ENCODE measurements at places on chromosomes 3 and 15.

DNA sequence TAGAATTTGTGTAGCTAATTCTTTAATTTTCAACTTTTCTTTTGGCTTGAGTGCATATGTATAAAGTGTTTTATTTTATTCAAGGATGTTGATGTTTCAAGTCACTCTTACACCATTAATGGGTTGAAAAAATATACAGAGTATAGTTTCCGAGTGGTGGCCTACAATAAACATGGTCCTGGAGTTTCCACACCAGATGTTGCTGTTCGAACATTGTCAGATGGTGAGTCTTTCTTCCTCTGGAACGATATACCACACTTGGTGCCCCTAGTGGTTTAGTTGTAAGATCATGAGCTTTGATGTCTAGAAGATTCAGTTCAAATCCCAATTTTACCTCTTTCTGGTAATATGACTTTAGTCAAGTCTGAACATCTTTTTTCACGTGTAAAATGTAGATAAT lies 119.3 kb downstream of the HCN4 start:
- no peak for DNase-seq

DNA sequence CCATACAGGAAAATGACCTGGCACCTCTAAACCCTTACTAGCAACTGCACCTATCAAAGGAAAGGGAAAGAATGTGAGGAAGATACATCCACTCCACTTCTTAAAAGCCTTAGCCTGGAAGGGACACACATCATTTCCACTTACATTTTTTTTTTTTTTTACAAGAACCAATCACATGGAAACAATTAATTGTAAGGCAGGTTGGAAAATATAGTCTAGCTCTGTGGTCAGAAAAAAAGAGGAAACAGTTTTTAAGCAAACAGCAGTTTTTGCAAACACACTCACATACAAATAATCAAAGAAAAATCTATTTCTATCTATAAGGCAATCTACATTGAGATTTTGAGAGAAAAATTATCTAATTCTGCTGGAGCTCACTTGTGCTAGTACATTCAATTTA lies 98.9 kb upstream of the SPRED1 start:
- no peak for DNase-seq

GRCh38 chr3:55075846-55076245 lies 148.0 kb upstream of the LRTM1 start:
- no peak for DNase-seq

- no peak for DNase-seq
These were observed 85.9 kb upstream of the SYNPR start for GRCh38 chr3:63192248-63192647.

DNA sequence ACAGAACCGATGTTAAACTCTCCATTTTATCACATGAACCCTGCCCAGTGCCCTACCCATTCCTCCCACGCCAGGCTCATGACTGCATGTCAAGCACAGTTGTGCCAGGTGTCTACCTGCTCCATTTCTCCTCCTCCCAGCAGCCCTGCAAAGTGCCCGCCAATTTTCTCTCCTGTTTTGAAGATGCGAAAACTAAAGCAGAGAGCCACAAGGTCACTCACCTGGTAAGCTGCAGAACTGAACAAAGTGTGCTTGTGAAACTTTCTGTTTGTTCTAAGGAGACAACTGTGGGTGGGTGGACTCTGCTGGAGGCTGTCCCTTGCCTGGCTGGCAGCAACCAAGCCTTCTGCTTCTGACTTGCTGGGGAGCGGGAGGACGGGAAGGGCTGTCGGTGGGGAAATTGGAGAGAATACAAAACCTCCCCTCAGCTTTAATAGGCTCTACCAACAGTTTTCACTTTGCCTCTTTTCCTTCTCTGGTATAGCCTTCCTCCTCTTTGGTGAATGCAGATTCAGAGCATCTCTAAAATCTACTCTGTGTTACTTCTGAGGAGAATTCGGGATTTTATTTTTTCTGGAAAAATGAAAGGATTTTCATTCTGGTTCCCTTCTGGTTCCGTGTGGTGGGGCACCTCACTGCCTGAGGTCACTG lies 23.0 kb downstream of the LIMD1 start:
- no peak for DNase-seq

GRCh38 chr15:63999177-63999576 lies 47.1 kb downstream of the DAPK2 start:
- DNase-seq, result no peak

GRCh38 chr15:29021857-29022256 lies 136.1 kb downstream of the APBA2 start:
- DNase-seq, result no peak

DNA sequence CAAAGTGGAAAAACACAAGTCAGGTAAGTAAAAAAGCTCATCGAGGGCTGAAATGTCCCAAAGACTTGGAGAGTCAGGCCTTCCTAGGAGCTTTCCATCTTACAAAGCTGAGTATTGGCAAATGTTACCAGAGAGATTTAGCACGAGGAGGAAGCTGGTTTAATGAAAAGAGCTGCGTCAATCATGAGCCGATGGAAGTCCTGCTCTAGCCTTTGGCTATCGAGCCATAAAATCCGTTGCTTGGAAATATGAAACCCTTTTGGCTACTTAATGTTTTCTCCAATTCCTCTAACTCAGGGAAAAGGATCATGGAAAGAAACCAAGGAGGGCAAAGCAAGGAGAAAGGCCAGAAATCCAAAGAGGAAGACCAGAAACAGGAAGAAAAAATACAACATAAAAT lies 1074.6 kb downstream of the FHIT start:
- DNase-seq, result no peak

- no peak for DNase-seq
These were observed 23.9 kb downstream of the DPH6 start for GRCh38 chr15:35522061-35522460.

DNA sequence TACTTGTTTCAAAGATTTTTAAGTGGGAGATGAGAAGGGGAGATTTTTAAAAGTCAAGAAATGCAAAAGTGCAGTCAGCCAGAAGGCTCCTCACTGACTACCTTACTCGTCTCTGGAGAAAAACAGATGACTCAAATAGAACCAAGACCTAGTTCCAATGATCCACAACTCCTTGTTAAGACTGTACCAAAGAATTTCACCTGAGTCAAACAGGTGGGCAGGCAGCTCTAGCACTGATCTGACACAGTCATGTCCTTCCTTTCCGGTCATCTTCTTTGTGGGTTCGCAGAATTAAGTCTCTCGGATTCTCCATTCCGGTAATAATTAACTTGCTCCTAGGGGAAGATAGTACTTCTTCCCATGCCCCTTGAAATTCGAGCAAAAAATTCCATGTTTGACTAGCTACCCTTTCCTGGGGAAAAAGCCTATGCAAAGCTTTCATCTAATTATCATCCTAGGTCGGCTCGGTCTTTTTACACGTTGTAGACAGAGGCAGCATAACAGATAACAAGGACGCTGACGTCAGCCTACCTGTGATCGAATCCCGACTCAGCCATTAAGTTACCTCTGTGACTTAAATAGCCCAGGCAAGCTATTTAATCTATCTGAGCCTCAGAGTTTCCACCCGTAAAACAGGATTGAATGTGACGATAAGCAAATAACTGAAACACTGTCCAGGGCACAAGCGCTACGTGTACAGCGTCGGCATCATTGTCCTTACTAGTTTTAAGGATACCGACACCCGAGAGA lies 758 bp downstream of the SELENOK start:
- DNase-seq, result no peak

GRCh38 chr15:35566991-35567390 lies 21.0 kb upstream of the DPH6 start:
- no peak for DNase-seq

- no peak for DNase-seq
These were observed 64.6 kb downstream of the RPN1 start for GRCh38 chr3:128585974-128586373.

GRCh38 chr15:63374686-63375520 lies 6.7 kb downstream of the CA12 start:
- DNase-seq, result peak; percentile 80

DNA sequence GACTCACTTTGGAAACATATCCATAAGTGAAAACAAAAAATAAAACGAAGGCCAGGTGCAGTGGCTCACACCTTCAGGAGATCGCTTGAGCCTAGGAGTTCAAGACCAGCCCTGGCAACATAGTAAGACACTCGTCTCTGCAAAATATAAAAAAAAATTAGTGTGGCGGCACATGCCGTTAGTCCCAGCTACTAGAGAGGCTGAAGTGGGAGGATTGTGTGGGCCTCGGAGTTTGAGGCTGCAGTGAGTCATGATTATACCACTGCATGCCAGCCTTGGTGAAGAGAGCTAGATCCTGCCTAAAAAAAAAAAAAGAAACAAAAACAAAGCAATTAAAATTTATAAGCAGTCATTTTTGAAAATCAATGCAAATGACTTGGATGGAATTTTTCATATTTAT lies 54.7 kb upstream of the NANOGP8 start:
- DNase-seq, result no peak

GRCh38 chr3:112302150-112302830 lies 8.3 kb upstream of the SLC9C1 start:
- DNase-seq, result no peak

GRCh38 chr15:66068801-66069200 lies 184.7 kb downstream of the MEGF11 start:
- no peak for DNase-seq

GRCh38 chr15:68603216-68603595 lies 24.4 kb downstream of the CORO2B start:
- no peak for DNase-seq

DNA sequence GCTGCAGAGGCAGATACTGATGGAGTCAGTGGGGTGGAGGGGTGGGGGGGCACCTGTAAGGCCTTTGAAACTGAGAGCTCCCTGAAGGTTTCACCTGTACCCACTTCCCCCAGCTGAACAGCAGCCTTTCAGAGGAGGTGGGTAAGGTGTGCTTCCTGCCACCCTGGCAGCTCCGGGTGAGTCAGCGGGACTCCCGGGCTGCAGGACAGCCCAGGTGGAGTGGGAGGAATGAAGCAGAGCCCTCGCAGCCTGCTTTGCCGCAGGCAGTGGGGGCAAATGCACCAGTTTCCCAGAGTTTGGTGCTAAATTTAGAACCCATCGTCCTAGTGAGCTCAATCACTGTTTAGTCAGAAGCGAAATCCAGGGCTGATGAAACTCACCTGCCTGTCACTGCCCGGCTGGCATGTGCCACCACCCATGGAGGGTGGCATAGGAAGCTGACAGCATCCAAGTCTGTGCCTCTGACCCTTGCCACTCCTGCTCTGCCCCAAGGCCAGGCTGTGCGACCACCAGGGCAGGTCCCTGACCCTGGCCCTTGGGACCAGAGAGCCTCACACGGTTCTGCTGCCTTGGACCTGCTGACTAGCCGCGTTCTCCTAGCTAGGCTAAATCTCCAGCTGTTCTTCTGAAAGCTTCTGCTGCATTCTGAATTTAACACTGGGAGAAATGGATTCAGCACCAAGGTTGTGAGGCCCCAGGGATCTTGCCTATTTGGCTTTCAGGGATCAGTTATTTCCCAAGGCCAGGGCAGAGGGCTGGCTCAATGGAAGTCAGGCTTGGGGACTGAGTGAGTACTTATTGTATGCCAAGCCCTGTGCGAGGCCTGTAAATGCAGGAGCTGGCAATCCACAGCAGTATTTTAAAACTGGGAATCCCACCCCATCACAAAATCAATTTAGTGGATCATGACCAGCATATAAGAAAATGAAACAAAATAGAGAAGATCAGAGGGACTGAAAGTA lies 67.3 kb upstream of the RASGRF1 start:
- no peak for DNase-seq

GRCh38 chr15:33148129-33148751 lies 46.3 kb downstream of the FMN1 start:
- DNase-seq, result no peak

DNA sequence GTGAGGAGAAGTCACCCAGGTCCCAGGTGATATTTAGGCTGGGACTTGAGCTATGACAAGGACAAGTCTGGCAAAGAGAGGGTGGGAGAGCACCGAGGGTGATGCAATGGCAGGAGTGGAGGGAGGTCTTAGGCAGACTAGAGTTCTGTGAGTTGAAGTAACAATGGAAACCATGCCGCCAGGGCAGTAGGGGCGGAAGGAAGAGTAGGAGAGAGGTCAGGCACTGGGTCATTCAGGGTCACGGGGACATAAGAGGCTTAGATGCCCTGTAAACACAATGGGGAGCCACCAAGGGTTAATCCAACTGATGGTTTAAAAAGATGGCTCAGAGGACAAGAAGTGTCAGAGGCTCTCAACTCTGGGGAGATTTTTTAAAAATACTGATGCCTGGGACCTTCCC lies 199.7 kb upstream of the LRTM1 start:
- DNase-seq, result no peak

GRCh38 chr3:46860017-46860809 lies 3.0 kb downstream of the MYL3 start:
- DNase-seq, result no peak

DNA sequence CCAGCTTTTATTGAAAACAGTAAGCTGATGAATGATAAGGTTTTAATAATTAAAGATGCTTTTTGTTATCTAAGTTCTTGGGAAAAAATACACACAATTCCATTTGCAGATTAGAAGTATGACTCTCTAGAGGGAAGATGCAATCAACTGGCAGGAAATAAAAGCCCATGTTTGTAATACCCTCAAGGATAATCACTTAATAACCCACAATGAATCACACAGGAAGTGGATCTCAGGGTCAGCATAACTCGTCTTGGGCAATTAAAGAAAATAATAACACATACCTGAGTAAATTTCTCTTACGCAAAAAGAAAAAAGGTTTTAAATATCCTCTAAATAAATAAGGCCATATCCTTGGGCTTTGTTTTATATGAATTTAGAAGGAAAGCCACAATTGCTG lies 9.4 kb upstream of the EID1 start:
- DNase-seq, result no peak

- no peak for DNase-seq
These were observed 288.8 kb downstream of the FEZF2 start for GRCh38 chr3:62084558-62084957.

DNA sequence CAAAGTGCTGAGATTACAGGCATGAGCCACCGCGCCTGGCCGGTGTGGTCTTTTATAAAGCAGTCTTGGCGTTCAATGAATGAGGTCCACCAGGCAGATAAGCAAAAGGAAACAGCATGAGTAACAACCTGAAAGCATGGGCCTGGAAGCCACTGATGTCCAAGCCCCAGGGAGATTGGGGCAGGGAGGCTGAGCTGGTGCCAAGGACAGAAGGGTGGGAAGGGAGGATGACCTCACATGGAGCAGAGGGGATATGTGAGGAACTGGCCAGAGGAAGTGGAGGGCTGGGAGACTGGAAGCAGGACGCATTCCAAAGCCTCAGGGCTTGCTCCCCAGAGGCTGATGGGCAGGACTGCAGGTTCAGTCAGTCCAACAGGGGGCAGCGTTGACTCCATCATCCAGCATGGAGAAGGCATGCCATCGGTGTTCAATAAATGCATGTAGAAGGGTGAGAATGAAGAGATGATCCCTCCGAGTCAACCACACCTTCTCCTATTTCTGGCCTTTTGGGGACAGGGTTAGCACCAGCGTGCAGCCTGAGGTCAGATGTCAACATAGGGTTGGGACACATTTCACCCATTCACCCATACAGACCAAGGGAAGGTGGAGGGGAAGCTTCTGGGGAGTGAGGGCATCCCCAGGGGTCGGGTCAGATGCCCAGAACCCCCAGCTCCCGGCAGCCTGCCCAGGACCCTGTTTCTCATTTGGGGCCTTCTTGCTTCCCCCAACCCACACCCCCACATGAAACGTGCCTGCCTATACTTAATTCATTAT lies 14.8 kb downstream of the MYL3 start:
- peak; percentile 87 for DNase-seq

- no peak for DNase-seq
These were observed 61.9 kb downstream of the ATP2B2 start for GRCh38 chr3:10443272-10444109.

Data from mesenteric fat pad (tissue), 1 donor.